ENCODE measurements at places on chromosomes 16 and 17.

GRCh38 chr16:56848029-56848936, 16.7 kb upstream of the SLC12A3 start:
- no peak for DNase-seq

- no peak for DNase-seq
Measured at GRCh38 chr16:59881376-59881775, 1147.3 kb upstream of the GOT2 start.

DNA sequence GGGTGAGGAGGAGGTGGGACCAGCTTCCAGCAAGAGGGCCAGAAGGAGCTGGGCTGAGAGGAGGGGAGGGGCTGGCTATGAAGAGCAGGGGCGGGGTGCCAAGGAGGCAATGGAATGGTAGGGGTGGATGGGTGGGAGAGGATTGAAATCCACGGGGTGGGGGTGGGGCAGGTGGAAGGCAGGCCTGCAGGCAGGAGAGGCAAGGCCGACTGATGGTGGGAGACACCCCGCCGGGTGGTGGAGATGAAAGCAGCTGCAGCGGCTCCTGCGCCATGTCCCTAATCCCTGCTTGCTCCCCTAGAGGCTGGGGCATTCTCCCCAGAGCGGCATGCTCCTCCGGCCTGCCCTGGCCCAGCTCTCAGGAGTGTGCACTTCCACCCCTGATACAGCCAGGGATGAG, 27.8 kb upstream of the TAC4 start:
- no peak for DNase-seq

DNA sequence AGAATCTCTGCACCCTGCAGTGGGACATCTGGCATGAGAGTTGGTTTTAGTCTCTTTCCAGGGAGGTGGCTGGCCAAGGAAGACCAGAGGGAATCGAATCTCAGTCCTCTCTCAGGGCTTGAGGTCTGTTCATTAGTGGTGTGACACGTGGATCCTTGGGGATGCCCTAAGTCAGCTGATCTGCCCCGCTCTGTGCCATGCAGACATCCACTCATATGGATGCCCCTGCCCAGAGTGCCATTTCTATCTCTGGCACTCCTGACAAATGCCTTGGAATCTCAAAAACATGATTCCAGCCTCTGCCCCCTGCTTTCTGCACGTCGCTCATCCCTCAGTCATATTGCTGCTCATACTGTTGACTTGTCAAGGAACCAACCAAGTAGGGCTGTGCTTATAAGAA, 38.8 kb downstream of the WSCD1 start:
- DNase-seq: no peak

GRCh38 chr16:14057878-14058382, 13.2 kb upstream of the MRTFB start:
- DNase-seq: no peak
